ENCODE measurements at places on chromosomes 11 and 22. TPM values are rescaled to one million over a fixed set of nuclear protein-coding genes. Genes with fewer than 3 reads are reported as not detected.

Gene ZP1
- total RNA-seq, result not detected

Gene OR10A2
- total RNA-seq, result not detected

Gene TREH
- total RNA-seq, result not detected

Gene MAP6
- 0.33 TPM for total RNA-seq

Gene SLC22A12
- total RNA-seq, result not detected

Gene CACNA1I
- total RNA-seq, result under 0.01 TPM

Gene HBE1
- not detected for total RNA-seq

Gene SYT13
- not detected for total RNA-seq

Gene GDPD4
- not detected for total RNA-seq

Gene PRR33
- total RNA-seq, result not detected

Gene SERHL2
- 11.0 TPM for total RNA-seq

Gene CABP7
- not detected for total RNA-seq

Gene FAM111B
- total RNA-seq, result 8.6 TPM

Gene ZNF214
- total RNA-seq, result 2.3 TPM

Gene RPLP2
- total RNA-seq, result 226 TPM

Gene SLC37A2
- 3.3 TPM for total RNA-seq

Gene ARRB1
- 62.9 TPM for total RNA-seq

Gene RASSF10
- total RNA-seq, result under 0.01 TPM

Gene C22orf15
- not detected for total RNA-seq

Gene P2RX3
- total RNA-seq, result not detected

Gene LRRC10B
- total RNA-seq, result 0.62 TPM

Gene NELL1
- 0.34 TPM for total RNA-seq

Gene NRXN2
- total RNA-seq, result 1.5 TPM

Gene CARNS1
- total RNA-seq, result not detected

Gene MYO7A
- total RNA-seq, result under 0.01 TPM

Gene MMP7
- 0.34 TPM for total RNA-seq

Gene LRP4
- 2.4 TPM for total RNA-seq
